ENCODE measurements at places on chromosomes 2 and 18.
A peak's percentile ranks its signal among the peaks of the same experiment; 100 is the strongest.

- DNase-seq = no peak
These were observed 88.3 kb downstream of the ETAA1 start for GRCh38 chr2:67485431-67485830.

GRCh38 chr2:182831101-182831500 lies 35.3 kb downstream of the FRZB start:
- DNase-seq = no peak

DNA sequence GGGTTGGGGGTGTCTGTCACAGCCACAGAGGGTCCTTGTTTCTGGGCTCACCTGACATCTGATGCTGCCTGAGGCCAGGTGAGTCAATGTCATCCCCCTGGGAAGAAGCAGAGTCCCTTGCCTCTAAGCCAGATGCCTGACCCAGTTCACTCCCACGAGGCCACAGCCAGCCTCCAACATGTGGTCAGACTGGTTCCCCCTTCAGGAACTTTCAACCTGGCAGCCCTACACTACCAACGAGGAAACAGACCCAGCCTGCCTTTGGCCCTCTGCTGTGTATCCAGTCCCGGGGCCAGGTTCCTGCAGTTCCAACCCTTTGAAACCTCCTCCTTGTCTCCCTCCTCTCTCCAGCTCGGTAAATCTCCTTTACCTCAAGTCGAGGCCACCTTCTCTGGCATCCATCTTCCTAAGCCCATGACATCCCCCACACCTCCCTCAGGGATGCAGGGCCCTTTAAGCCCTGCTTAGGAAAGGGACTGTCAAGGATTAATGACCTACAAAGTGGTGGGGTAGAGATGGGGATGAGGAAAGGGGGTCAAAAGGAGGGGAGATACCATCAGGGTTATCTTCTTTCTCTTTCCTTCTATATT lies 49.2 kb upstream of the SMAD2 start:
- no peak for DNase-seq

- no peak for DNase-seq
These were observed 123.6 kb upstream of the EFEMP1 start for GRCh38 chr2:56047136-56047535.

DNA sequence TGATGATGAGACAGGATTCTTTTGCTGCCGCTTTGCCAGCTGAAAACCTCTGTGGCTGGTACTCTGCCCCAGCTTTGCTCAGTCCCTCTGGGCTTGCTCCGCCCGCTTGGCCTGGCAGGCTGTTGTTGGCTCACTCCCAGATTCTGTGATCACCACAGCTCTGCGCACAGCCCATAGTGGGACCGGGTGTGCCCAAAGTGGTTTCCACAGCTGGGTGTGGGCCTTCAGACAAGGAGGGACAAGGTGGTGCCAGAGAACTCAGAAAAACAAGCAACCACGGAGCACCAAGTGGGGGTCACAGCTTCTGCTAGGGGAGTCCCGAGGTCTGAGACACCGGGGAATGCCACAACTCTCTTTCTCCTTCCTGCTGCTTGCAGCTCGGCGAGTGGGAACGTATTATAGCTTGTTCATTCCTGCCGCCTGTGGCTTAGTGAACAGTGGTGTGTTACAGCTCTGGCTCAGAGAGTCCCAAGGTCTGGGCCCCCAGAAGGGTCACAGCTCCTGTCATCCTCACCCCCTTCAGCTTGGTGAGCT lies 9.2 kb upstream of the KYNU start:
- peak; percentile 90 for DNase-seq

DNA sequence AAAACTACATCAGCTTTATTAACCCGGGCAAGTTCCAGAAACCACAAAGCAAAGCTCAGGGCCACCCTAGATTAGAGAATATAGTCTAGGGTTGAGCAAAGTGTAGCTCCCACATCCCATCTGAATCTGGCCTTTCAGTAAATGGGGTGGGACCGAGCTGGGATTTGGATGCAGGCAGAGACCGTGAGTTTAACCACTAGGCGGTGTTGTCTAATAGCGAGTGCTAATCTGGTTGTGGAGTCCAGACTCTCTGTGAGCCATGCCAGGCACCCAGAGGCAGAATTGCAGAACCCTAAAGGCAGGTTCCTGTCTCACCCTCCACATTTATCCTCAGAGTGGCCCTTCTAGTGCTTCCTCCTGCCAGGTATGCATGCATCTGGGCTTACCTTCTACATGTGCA lies 435.9 kb downstream of the TSN start:
- no peak for DNase-seq

GRCh38 chr2:45498661-45499550 lies 112.2 kb downstream of the SRBD1 start:
- DNase-seq = no peak

DNA sequence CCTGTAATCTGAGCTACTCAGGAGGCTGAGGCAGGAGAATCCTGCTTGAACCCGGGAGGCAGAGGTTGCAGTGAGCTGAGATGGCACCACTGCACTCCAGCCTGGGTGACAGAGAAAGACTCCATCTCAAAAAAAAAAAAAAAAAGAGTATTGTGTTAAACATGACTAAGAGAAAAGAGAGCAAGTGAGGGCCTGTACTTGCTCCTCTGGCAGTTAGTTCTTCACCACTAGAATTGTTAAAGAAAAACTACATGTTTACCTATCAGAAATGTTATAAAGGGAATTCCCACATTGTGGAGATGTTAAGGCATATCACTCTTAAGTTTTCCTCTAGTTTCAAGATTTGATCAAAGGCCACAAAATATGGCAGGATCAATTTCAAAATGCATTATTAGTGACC lies 75.4 kb upstream of the LRATD1 start:
- no peak for DNase-seq

- DNase-seq = no peak
These were observed 11.2 kb downstream of the RHBDD1 start for GRCh38 chr2:226847090-226847489.

GRCh38 chr2:112322919-112323318 lies 47.5 kb downstream of the ZC3H6 start:
- DNase-seq = no peak

GRCh38 chr2:85758361-85759256 lies 4.8 kb downstream of the ATOH8 start:
- no peak for DNase-seq

DNA sequence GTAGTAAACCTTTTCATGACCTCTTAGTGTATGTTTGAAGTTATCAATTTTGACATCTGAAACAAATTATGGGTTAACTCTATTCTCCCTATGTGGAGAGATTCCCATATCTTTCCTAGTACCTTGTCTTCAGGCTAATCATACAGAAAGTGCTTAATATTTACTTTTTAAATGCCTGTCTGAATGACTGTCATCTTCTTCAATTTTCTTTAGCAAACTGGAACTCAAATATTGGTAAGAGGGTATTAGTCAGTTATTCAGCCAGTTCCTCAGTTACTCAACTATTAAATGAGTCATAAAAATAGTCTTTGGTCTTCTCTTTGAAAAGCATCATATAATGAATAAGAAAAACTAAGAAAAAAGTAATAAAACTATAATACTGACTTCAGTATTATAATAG lies 1038.0 kb upstream of the PIK3C3 start:
- DNase-seq = no peak

- no peak for DNase-seq
These were observed 2.3 kb downstream of the MYO1B start for GRCh38 chr2:191247381-191248057.

DNA sequence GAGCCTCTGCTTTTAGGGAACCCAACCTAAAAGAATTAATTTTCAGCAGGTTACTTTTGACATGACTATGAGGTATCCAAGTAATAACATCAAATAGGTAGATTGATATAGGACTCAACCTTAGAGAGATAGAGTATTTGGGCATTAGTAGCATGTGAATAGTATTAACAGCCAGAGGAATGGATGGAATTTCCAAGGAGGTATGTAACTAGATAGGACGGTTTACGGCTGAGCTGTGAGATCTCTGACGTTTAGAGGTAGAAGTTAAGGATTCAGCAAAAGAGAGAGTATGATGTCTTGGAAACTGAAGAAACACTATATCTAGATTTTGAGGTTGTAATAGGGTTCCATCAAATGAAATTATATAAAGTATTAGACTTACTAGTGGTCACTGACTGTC lies 70.3 kb downstream of the HNMT start:
- no peak for DNase-seq

DNA sequence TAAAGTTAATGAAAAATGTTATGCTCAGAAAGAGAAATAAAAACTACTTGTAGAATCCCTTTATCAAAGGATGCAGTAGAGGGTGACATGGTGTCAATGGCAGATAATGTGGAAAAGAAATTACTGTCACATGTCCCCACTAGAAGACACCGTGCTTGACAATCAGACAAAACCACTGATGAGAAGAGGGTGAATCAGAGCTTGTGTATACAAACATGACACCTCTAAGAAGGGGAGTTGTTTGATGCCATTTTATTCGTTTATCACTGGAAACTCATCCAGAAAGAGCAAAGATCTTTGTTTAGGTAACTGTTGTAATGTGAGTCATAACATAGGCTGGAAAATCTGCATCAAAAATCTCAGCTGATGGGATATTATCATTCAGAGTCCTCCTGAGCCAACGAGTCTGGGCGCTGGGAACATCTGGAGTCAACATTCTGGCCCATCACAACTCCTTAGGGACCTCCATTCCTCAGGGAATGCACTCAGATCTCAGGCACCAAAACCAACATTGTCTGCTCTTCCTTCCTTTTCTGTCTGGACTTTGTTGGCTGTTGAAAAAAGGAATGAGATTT lies 49.5 kb upstream of the RAB12 start:
- DNase-seq = no peak

GRCh38 chr18:11149441-11150270 lies at the start of gene PIEZO2:
Gene PIEZO2, minus strand, starts transcription at chr18:11149569. Its CDS starts 981 bp downstream, at chr18:11148588.
- peak; percentile 84 for DNase-seq

DNA sequence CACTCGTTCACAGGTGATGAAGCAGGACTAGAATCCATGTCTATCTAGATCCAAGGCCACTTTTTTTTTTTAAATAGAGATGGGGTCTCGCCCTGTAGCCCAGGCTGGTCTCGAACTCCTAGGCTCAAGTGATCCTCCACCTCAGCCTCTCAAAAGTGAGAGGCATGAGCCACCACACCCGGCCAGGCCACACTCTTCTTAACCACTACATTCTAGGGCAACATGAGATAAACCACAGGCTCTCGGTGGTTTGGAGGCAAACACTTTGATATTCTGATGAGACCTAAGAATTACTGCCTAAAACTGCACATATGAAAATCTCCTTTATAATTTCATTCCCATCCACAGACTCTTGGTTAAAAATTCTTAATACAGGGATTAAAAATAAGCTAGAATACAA lies 51.8 kb downstream of the USP34 start:
- DNase-seq = no peak

DNA sequence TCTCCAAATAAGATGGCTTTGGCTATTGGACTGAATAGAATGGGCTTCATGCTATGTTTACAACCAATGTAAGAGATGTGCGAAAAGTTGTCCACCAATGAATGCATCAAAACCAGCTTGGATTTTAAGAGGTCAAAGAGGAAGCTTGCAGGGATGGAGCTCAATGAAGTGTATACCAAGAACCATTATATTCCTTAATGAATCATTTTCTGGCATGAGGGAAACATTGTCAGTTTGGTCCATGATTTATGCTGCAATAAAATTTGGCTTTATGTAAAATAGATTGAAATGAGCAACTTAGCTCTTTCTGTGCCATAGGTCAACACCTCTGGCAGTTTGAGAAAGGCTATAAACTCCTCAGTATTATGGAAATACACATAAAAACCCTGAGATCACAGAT lies 107.3 kb downstream of the SH3BP4 start:
- DNase-seq = no peak

Measured in posterior vena cava (tissue), 2 donors.